ENCODE measurements at places on chromosomes 1 and 21.

DNA sequence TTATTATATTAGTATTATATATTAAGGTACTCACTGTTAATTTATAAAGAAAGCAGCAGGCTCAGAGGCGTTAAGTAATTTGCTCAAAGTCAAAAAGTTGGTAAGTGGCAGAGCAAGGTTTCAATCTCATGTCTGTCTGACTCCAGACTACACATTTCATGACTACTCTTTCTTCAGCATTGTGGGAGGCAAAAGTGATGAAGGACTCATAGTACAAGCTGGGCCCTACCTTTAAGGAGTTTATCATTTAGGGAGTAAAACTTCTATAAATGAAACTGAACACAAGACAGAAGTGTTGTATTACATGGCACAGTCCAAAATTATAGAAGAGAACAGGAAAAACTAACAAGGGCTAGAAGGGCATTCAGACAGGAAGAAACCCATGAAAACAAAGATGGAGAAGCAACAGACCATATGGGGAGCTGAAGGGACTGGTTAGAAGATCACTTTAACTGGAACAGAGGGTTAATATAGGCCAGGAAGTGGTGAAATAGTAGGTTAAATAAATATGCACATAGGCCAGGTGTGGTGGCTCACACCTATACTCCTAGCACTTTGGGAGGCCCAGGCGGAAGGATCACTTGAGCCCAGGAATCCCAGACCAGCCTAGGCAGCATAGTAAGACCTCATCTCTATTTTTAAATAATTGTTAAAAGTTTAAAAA is 11.5 kb downstream of the SORT1 start:
- no peak for DNase-seq

GRCh38 chr1:107196973-107197562 is 56.2 kb downstream of the NTNG1 start:
- no peak for DNase-seq

DNA sequence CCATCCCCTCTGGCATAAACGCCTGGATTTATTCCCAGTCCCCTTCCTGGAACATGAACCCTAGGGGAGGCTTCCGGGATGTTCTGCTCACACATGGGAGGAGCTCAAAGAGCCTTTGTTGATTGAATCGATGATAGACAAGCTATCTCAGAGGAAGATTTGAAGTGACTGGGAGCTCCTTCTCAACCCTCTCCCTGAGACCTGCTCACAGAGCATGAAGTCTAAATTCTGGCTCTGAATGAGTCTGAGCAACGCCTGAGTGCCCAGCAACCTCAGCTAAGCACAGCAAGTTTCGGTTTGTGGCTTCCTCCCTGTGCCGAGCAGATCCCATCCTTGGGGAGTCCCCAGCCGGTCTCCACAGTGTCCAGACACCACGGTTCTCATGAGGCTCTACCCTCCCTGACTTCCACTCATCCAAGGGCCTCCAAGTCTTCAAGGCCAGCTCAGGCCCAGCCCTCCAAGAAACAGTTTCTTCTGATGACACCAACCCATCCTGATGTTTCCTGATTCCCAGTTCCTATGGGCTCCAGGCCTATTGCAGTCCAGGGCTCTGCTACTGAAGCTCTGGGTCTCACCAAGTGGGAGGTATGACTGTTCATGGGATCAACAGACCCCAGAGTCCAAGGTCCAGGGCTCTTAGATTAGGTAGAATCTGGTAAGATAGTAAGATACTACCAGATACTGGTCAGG is 190.8 kb downstream of the DYRK1A start:
- DNase-seq = no peak

GRCh38 chr1:23417570-23417969 is 7.0 kb downstream of the TCEA3 start:
- DNase-seq = peak; percentile 90

GRCh38 chr1:226481133-226481532 is 67.4 kb upstream of the STUM start:
- DNase-seq = no peak

- no peak for DNase-seq
Measured at GRCh38 chr1:183757061-183757460, 47.9 kb upstream of the RGL1 start.

GRCh38 chr21:14842601-14843000 is 222.2 kb downstream of the NRIP1 start:
- DNase-seq = no peak

- no peak for DNase-seq
Measured at GRCh38 chr1:101183388-101183699, 53.5 kb upstream of the S1PR1 start.

- DNase-seq = peak; percentile 98
Measured at GRCh38 chr1:155227261-155228095, 19.0 kb downstream of the MTX1 start.

DNA sequence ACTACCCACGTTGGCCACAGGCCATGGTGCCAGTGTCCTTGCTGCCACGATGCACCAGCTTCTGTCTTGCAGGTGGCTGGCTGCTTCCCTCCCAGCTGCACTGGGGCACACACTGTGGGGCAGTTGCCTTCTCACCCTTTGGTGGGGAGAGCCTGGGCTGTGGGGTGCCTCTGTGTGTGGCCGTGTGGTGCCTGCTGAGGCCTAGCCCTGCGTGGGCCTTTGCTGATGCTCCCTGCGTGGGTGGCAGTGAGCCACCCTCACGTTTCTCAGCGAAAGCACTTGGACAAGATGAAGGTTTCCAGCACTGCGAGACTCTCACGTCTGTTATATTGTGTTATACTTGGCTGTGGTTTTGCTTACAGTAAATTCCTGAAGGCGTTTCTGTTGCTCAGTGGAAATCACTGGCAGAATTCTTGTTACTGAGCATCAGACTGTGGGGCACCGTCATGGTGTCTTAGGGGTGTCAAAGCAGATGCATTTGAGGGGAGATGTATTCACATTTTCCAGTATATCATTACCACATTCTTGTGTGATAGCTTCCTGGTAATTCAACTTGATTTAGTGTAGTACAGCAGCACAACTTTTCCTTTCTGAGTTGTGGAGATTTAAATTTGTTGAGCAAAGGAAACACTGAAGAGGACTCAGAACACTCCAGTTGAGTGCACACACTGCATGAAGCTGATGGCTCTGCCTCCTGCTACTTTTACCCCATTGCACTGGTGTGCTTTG is 124.7 kb downstream of the PCBP3 start:
- DNase-seq = no peak

GRCh38 chr1:25559031-25559430 is 15.6 kb downstream of the LDLRAP1 start:
- no peak for DNase-seq

- no peak for DNase-seq
Measured at GRCh38 chr1:12475101-12475500, 142.9 kb downstream of the DHRS3 start.

DNA sequence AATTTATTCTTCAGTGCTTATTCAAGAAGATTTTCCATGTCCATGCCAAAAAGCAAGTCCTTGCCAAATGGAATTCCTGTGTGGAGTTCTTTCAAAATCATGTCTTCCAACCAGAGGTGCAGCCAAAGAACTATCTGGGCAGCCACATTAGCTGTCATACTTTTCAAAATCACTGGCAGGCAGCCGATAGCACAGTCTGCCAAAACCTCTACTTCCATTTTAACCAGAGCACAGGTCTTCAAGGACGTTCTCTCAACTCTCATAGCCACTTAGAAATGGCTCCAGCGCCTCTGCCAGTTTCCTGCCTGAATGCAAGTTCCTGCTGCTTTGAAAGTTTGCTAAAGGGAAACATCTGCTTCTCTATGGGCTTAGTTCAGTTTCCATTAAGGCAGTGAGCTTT is 975.7 kb upstream of the ADGRL4 start:
- DNase-seq = no peak

- DNase-seq = peak; percentile 69
Measured at GRCh38 chr1:212667223-212668139, 32.2 kb downstream of the BATF3 start.

GRCh38 chr1:4759671-4760070 is 105.3 kb downstream of the AJAP1 start:
- DNase-seq = no peak

DNA sequence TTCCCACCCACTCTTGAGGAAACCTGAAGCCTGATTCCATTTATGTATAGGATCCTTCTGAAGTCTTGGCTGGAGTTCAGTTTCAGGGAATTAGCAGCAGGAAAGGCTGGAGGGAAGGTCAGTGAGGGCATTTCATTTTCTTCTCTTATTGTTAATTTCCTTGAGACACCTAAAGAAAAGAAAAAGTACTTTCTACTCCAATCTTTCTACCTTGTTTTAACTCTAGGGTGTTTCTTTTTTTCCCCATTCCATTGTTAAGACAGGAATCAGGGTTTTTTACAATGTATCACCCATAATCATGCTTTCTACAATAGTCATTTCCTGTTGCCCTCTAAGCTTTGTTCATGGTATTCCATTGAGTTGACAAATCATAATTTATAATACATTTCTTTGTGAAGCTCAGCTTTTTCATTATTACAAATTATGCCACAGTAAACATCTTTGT is 27.4 kb downstream of the SNRPE start:
- no peak for DNase-seq

- DNase-seq = no peak
Measured at GRCh38 chr1:152182944-152183361, 23.9 kb upstream of the RPTN start.

- DNase-seq = no peak
Measured at GRCh38 chr1:167926486-167926997, 9.9 kb upstream of the DCAF6 start.

DNA sequence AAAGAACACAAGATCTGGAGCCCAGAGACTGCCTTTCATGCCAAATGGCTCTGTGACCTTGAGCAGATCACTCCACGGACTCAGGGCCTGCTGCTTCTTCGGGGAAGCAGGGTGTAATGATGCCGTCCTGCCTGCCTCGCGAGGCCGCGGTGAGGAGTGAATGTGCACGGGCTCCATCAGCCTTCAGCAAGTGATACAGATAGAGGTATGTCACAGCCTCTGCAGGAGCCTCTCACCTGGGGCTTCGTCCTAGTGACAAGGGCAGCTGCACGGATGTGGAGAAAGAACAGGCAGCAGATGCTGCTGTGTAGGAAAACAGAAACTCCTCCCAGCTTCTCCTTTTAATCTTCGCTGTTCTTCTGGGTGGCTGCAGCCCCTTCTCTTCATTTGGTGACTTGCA is 127.5 kb downstream of the KCNN3 start:
- no peak for DNase-seq

DNA sequence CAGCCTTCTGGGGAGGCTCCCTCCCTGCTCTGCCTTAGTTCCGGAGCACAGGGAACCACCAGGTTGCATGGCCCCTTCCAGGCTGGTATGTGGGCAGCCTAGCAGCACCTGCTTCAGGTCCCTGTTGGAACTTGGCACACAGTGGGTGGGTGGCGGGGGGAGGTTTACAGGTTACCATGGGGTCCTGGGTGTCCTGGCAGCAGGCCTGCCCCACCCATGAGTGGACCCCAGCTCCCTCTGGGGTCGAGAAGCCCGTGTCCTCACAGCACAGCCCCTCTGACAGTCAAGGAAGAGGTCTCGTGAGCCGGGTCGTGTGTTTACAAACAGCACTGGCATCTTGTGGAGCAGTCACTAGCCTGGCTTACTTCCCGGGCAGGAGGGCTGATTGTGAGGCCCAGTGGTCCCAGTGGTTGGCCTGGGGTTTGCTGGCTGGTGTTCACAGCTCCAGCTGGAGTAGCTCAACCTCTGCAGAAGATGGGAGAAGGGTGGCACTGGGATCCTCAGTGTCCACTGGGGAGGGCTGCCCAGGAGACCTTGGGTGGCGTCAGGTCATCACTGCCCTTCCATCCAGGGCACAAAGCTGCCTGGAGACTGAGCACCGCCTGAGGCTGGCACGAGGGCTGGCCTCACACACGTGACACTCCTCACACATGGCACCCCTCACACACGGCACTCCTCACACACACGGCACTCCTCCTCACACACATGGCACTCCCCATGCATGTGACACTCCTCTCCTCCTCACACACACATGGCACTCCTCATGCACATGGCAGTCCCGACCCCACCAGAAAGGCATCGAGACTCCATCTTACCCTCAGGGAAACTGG is 100.9 kb downstream of the RIPK4 start:
- no peak for DNase-seq

DNA sequence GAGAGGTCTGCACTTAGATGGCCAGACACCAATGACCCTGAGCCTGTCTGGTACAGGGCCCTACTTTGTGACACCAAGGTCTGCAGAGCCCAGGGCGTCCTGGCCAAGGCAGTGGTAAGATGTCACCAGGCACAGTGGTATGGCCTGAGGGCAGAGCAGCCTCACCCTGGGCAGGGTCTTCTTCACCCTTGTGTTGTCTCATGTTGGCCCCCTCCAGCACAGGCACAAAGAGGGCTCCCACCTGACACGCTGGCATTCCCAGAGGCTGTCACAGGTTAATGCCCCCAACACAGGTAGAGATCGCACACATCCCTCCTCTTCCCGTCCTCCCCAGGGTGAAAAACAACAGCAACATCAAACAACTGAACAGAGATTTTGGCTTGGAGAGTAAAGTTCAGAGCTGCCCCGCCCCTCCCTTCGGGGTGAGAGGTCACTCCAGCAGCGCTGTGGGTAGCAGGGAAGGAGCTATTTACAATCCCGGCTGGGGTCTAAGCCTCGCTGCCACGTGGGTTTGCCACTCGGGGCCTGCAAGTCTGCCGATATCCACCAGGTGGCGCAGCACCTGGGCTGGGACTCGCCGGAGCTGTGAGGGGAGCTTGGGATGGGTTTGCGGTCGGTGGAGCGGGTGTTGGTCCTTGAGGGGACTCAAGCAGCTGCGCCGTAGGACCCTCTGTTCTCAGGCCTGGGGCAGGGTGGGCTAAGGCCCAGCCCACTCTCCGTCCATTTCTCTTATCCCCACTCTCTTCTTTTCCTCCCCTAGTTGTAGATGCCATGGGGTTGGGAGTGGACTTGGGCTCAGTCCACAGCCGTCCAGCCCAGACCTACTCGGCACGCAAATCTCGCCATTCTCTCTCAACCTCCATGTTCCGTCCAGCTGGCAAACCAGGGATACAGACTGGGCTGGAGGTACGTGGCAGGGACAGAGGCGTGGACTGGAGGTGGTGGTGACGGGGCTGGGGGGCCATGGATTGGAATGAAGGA is 12.7 kb downstream of the EFNA3 start:
- peak; percentile 30 for DNase-seq

DNA sequence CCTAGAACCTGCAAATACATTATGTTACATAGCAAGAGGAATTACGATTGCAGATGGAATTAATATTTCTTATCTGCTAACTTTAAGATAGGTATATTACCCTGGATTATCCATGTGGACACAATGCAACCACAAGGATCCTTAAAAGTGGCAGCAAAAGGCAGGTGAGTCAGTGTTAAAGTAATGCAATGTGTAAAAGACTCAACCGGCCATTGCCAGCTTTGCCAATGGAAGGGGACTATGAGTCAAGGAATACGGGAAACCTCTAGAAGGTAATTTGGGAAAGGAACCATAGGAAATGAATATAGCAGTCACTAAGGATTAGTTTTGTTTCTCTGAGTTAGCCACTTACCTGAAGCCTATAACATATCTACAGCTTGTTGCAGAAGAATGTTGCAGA is 692.1 kb upstream of the ZP4 start:
- no peak for DNase-seq

Measured in DMS 273 treated with DMSO at 0.1 percent for 48 hours (cell line).